ENCODE measurements at places on chromosomes 2 and 18.

DNA sequence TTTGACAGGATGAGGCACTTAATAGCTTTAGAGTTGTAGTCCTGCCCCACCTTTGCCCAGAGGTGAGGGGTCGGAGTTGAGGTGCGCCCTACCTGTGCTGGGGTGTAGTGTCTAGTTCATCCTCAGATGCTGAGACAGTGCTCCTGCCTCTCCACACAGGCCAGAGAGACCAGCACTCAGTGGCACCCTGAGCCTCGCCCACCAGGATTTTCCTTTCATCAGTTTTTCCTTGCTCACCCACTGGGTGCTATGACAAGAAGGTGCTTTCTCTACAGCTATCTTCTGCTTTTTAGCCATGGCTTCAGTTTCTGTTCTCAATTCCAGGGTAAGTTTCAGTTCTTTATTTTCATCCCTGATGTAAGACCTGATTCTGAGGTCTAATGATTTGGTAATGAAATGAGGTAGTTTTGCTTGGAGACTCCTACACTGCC is 16.8 kb upstream of the TMEM131 start:
- DNase-seq, result no peak

DNA sequence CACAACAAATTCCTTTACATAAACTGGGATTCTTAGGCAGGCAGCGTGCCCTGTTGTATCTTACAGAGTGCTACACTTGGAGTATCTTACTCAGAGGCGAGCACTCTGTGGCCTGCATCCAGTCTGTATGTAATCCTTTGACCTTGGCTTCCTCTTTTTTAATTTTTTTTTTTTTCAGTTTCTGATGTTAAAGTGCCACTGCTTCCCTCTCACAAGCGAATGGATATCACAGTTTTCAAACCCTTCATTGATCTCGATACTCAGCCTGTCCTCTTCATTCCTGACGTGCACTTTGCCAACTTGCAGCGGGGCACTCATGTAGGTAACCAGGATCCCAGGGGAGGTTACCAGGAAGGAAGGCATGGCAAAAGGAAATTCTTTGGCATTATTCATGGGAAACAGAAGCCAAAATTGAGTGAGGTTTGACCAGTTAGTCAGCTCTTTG is 40.4 kb downstream of the GRHL1 start:
- no peak for DNase-seq

DNA sequence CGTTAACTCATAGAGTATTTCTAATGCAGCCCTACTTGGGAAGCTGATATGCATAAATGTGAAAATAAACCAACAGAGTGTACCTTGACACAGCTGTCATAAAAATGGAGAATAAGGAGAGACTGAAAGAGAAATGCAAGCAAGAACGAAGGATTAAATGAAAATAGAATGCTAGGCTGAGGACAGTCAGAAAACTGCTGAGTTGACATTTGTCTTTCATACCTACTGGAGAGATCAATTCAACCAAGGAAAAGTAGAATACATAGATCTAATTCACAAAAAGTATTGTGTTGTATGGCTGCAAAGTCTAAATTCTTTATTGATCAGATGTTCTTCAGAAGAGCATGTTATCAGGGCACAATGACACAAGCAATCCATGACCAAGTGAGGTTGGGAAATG is 112.0 kb downstream of the EPHA4 start:
- DNase-seq, result no peak

- DNase-seq, result no peak
Measured at GRCh38 chr2:99085421-99085820, 56.1 kb upstream of the C2orf15 start.

GRCh38 chr2:217142649-217143266 is 282.9 kb upstream of the TNP1 start:
- DNase-seq, result no peak

DNA sequence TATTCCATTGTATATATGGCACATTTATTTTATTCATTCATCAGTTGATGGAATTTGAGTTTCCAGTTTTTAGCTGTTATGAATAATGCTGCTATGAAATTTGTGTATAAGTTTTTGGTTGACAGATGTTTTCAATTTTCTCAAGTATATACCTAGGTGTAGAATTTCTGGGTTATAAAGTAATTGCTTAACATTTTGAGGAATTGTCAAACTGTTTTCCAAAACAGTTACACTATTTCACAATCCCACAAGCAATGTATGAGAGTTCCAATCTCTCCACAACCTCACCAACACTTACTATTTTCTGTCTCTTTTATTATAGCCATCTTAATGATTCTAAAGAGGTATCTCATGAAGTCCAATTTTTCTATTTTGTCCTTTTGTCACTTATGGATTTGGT is 12.5 kb upstream of the WDSUB1 start:
- no peak for DNase-seq

- DNase-seq, result no peak
Measured at GRCh38 chr18:21739604-21740537, 721 bp upstream of the MIB1 start.

DNA sequence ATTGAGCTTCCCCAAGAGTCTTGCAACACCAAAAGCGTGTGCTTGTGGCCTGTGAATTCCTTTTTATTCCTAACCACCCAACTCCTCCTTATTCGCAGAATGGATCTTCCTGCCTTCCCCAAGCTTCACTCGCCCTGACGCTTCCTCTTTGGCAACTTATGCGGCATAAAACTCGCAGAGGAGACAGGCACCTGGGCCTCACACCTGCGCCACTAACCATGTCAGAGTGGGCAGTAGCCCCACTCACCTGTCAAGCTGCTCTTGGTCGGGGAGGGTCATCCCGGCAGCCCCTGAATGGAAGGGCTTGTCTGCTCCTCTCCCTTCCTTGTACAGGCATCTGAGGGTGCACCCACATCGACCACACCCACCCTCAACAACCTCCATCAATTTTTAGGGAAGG is 106.9 kb upstream of the GPC1 start:
- DNase-seq, result no peak

- no peak for DNase-seq
Measured at GRCh38 chr2:29731948-29732347, 189.4 kb downstream of the ALK start.

DNA sequence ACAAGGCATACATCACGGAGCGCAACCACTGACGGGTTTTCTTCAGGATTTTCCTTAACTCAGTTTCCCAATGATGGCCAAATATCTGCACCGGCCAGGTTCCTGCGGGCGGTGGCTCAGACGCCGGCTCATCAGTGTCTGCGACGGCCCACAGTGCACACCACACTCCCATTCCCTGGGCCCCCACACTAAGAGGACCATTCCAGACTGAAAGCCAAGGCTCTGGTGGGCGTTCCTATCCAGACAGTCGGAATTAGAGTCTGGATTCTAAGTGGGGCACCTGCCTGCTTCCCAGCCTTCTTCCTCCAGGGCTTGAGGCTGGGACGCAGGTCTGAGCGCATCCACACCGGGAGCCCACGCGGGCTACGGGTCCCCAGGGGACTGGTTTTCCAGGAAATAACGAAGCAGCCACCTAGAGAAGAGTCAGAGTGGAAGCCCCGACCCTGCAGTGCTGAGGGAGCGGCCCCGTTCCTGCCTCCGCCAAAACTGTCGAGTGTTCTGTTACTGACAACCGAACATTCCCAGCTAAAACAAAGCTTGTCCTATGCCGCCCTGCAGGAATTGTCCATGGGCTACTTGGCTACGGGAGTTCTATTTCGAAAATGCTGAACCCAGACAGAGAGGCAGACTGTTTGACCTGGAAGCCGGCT is 75.3 kb downstream of the TMEM18 start:
- DNase-seq, result no peak

GRCh38 chr2:200310545-200310971 is 4.1 kb downstream of the SPATS2L start:
- no peak for DNase-seq

DNA sequence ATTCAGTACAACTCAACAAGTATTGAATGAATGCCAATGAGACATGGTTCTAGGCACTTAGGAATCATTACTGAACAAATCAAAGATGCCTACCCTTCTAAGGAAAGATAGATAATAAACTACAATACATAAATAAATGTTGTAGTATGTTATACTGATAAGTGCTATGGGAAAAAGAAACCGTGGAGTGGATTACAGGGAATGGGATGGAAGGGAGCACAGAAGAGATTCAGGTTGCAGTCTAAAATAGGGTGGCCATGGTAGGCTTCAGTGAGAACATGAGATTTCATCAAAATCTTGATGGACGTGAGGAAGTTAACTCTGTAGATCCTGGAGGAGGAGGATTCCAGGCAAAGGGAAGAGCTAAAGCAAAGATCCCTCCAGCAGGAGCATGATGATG is 17.9 kb upstream of the CREB1 start:
- DNase-seq, result no peak

DNA sequence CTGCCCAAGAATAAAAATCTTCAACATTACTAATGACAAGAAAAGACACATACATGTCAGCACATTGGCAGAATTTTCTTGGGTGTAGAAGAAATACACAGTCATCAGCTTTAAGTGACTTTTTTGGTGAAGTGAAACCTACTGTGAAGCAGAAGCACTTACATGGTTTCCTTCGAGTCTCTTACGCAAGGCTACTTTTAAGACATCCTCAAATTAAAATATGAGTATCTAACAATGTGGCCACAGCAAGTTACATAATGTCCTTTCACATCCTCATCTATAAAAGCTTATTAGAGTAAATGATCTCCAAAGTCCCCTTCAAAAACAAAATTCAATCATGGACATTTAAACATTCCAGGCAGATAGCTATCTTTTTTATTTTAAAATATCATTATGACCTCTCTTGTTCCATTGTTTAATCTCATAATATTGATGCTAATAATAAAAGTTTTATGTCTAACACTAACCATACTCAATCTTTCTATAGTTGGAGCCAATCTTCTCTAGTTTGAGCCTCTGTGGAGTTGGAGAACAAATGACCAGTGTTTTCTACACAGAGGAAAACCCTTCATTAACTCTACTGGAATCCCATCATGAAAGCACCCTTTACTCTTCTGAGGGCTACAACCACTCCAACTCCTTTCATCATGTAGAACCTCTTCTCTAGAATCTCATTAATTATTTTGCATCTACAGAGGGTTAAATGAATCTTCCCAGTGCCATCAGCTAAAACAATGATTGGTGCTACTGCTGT is 182.2 kb upstream of the ZFP36L2 start:
- DNase-seq, result no peak

DNA sequence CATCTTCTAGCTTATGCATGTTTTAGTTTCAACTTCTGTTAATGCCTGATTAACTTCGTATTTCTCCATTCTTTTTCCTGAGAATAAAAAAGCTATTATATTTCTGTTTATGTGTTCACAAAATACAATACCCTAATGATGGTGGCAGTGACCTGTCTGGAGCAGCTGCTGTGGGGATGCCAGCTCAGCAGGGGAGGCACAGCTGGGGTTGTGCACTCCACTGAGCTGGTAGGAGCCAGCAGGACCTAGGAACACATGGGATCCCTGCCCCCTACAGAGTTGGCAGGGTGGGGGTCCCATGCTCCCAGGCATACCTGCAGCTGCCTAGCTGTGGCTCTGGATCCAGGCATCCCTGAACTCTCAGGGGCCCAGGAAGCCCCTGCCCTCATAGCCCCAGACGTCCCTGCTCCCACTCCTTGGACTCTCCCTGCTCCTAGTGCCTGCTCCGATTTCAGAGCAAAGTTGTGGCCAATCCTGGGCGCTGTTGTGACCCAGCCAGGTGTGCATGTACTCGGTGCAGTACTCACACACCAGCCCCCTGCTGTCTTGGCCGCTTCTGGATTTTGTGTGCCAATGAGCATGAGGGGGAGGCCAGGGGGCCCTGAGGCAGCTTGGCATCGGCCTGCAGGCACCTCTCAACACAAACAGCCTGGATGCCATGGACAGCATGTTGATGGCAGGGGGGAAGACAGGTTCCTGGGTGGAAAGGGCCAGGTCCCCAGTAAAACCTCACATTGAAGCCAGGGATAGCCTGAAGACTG is 546.0 kb downstream of the ZNF804A start:
- DNase-seq, result no peak

- no peak for DNase-seq
Measured at GRCh38 chr2:204364860-204365535, 180.3 kb upstream of the PARD3B start.

DNA sequence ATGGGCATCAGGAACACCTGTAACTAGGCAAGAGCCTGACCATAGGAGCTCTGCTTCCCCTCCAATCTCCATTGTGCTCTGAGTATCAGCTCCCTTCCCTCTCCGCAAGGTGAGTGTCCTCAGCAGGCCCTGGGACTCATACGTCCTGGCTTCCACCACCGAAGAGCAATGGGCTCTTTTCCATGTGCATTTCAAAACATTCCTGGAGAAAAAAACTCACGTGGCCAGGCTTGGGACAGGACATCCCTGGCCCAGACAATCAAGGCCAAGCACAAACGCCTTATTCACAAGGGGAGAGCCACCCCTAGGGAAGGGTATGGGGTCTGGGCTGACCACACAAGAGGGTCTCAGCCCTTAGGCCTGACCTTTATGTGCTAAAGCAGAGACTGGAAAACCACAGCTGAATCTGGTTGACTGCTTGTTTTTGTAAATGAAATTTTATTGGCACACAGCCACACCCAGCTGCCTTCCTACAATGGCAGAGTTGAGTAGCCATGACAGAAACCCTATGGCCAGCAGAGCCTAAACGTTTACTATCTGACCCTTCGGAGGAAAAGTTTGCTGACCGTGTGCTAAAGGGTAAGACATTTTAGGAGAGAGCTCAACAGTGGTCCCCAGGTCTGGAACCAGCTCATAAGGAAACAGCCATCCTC is 175.7 kb upstream of the ARL4C start:
- no peak for DNase-seq

DNA sequence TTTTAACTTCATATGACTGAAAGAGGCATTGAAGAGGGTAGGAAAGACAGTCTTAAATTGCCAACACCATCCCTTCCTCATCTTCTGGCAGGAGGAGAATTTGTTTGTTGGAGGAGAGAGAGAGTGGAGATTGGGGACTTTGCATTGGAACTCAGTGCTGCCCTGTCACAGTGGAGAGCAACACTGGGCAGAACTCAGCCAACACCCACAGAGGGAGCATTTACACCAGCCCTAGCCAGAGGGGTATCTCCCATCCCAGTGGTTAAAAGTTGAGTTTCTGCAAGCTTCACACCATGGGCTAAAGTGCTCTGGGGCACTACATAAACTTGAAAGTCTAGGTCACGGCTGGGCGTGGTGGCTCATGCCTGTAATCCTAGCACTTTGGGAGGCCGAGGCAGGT is 174.1 kb downstream of the ANKRD30B start:
- no peak for DNase-seq

DNA sequence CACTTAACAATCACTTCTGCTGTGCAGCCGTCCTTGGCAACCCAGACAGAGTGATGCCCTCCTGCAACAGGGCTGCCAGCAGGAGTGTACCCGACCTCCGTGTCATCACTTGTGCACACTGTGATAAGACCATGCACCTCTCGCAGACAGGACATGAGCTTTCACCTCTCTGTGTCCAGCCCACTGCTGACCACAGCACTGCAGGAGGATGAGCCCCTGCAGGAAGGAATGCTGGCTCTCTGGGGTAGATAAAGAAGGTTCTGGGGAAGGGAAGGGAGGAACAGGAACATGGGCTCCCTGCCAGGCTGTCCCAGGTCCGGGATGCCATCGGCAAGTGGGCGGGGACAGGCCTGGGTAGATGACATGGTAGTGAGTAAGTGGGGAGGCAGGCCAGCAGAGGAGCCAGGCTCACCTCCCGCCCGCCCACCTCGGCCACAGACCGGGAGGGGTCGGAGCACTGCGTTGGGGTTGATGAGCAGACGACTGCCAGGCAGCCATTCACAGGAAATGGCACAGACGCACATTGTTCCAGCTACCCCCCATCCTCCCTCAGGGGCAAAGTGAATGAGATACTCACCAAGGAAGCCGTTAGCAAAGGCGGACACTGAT is 18.6 kb upstream of the COL6A3 start:
- peak; percentile 80 for DNase-seq

- DNase-seq, result no peak
Measured at GRCh38 chr2:121689356-121689755, 40.1 kb upstream of the CLASP1 start.

Data from activated T-cell treated with anti-CD3 and anti-CD28 coated beads for 4 hours (primary cell).